ENCODE measurements at places on chromosomes 4 and X. TPM values are rescaled to one million over a fixed set of nuclear protein-coding genes. Genes with fewer than 3 reads are reported as not detected.

DNA sequence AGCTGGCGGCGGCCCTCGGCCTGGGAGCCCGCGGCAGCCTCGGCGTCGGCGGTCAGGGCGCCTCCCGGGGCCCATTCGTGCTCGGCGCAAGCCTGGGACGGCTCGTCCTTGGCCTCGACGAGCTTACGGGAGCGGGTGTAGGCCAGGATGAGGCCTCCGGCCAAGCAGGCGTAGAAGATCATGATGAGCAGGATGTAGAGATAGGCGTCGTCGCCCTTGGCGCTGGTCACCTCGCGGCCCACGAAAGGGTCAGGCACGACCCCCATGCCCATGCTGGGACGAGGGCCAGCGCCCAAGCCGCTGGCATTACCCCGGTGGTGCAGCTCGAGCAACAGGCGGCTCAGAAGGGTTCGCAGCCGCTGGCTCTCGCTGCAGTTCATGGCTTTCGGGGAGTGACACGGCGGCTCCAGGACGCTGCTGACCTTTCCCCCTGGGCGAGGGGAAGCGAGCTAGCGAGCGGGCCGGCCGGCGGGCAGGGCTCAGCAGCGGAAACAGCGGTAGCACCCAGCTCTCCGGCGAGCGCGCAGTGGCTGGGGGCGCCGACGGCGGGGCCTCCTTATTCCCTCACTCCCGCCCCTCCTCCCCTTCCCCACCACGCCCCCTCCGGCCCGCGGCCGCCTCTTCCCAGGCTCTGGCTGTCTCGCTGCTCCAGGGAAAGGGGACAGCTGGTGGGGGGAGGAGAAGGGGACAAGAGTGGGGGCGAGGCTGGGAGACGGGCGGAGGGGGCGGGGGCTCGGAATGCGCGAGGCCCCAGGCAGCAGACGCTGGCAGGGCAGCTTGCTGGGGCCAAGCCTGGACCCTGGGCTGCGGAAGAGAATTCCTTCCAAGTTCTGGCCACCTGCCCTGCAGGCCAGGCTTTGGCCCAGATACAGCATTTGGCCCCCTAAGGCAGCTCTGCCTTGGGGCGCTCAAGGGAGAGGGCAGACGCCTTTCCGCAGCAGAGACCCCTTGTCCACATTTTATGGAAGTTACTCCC lies at the start of gene KCNE5:
Gene KCNE5 (minus strand): TSS at position 532 of the 976 bp plus-strand sequence. CDS start 152 bp downstream, at position 380.
- no peak within 1 kb of the TSS for H3K4me3 ChIP-seq
- no peaks in the 10 kb centered on the region for H3K36me3 ChIP-seq
- H3K27me3 ChIP-seq, result no peaks in the 10 kb centered on the region
- H3K27ac ChIP-seq, result no peak within 1 kb of the TSS

DNA sequence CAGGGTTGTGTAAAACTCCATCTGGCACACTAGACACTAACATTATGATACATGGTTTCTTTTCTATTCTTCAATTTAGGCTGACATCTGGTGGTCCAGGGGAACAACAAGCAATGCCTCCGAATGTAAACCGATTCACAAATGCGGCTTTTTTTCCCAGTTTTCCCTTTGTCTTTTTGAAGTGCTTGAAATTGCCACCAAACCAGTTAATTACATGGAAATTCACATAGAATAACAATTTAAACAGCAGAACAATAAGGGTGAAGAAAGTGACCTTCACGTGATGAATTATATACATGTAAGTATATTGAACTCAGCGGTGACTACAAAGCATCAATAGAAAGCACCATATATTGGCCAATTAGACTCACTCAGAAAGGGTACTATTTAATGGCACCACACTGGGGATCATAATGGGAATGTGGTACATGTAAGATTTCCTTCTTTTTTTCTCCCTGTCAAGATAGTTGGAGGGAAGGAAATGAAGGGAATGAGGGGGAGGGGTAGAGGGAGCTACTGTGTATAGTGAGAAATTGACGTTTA lies 103.9 kb downstream of the MMRN1 start:
- DNase-seq, result no peak
- no peaks in the 10 kb centered on the region for H3K36me3 ChIP-seq
- no peaks in the 10 kb centered on the region for H3K27me3 ChIP-seq
- no peak overlapping the region for H3K27ac ChIP-seq
- H3K4me3 ChIP-seq, result no peak overlapping the region
- no peaks in the 10 kb centered on the region for H3K4me1 ChIP-seq

DNA sequence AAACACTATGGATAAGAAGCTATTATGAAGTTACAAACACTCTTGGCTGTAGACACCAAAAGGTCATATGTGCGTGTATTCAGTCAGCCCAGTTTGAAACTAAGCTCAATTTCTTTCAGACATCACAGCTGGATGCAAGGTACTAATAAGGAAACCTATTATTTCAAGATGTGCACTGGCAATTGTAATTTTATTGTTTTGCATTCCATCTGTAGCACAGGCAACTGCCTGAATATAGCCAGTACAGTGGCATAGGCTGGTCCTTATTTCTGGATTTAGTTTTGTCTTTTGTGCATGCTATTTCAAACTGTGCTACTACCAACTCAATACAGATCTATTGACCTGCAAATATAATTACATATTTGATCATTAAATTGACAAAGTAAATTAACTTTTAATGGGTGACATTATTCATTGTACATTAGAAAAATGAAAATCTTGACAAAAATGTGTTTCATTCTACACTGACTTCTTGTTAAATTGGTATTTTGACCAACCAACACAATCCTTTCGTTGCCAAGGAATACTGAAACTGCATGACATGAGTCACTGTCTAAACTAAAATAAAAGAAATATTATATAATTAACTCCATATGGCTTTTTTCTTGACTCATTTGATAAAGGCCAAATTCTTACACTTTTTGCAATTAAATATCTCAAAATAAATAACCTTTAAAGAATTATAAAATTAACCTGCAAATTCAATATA lies 594.3 kb upstream of the ADGRL3 start:
- no peaks in the 10 kb centered on the region for H3K4me1 ChIP-seq
- H3K27me3 ChIP-seq, result no peaks in the 10 kb centered on the region
- no peak overlapping the region for H3K27ac ChIP-seq
- DNase-seq, result no peak
- H3K36me3 ChIP-seq, result no peaks in the 10 kb centered on the region

DNA sequence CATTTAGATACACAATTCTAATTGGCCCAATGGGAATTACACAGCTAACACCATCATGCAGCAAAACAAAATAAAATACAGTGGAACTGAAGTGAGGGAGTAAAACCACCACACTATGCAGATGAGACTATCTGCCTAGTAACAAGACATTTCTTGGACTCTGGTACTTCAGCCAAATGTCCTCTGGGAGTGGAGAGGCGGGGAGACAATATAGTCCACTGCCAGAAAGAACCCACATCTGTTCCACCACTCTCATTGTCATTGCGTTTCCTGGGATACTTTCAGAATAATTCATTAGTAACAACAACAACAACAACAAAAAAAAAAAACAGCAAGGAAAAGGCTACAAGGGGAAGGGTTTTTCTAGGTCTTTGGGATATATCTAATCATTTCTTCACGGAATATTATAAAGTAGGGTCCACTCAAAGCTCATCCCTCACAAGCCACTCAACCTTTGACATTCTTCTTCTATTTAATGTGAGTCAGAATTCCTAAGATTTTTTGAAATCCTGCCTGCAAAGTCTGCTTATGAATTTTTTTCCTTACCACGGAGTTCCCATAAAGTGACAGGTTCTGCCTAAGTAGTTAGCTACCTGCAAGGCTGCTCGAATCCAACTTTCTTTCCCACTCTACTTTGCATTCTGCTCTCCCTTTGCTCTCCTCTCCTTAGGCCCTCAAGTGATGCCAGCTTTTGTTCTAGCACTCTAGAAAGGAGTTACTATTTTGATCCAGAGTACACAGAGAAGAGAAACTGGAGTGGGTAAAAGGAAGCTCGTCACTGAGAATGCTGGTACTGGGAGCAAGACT lies 254.6 kb downstream of the CHIC1 start:
- no peak for DNase-seq
- H3K36me3 ChIP-seq, result no peaks in the 10 kb centered on the region
- H3K27me3 ChIP-seq, result no peaks in the 10 kb centered on the region
- no peak overlapping the region for H3K4me3 ChIP-seq
- H3K27ac ChIP-seq, result no peak overlapping the region
- no peaks in the 10 kb centered on the region for H3K4me1 ChIP-seq

DNA sequence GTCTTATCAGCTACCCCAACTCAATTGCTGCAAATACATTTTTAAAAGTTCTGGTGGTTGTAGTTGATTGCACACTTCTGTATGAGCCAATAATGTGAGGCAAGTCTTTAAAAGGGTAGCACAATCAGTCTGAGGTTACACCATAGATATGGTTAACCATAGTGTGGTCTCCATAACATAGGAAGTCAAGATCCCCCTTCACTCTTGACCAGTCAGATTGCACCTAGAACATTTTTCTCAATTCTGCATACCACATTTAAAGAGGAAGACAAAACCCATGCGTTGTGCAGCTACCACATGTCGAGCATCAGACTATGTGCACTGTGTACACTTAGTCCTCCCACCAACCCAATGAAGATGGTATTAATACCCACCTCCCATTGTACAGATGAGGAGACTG lies 26.5 kb upstream of the CYBB start:
- H3K4me1 ChIP-seq, result peaks cover 14% of the 10 kb centered on the region
- no peak for DNase-seq
- no peaks in the 10 kb centered on the region for H3K36me3 ChIP-seq
- H3K27me3 ChIP-seq, result no peaks in the 10 kb centered on the region
- no peak overlapping the region for H3K27ac ChIP-seq

GRCh38 chr4:148442832-148443511 lies 758 bp upstream of the NR3C2 start:
- no peaks in the 10 kb centered on the region for H3K36me3 ChIP-seq
- H3K4me3 ChIP-seq, result peak overlapping the region; percentile 69
- H3K4me1 ChIP-seq, result peaks cover 21% of the 10 kb centered on the region
- DNase-seq, result no peak
- H3K27me3 ChIP-seq, result peaks cover 77% of the 10 kb centered on the region
- H3K27ac ChIP-seq, result peak overlapping the region; percentile 88

SRPK3 gene
- total RNA-seq, result 0.60 TPM

RAB33A gene
- 0.58 TPM for total RNA-seq

PHEX gene
- total RNA-seq, result 5.8 TPM

ETDB gene
- not detected for total RNA-seq

POU3F4 gene
- not detected for total RNA-seq

DUSP21 gene
- not detected for total RNA-seq

PDGFRA gene
- total RNA-seq, result 50.3 TPM

DGKK gene
- not detected for total RNA-seq

MAOA gene
- 134 TPM for total RNA-seq

All from left lung (tissue), 14 donors.